ENCODE measurements at places on chromosomes 4 and X.

DNA sequence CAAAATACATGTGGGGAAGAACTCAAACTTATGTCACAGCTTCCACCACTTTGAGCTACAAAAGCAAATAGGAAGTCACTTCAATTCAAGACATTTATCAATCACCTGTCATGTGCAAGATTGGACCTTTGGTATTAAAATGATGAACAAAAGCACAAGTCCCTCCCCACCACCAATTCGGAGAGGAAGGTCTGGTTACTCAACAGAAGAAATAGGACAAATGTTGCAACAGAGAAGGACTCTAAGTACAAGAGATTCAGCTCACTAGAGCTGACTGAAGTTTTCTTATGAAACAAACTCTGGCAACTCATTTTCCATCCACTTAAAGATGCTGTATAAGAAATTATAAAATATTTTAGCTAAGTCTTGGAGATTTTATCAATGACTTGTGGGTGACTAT is 16.0 kb upstream of the MMRN1 start:
- no peak for DNase-seq

DNA sequence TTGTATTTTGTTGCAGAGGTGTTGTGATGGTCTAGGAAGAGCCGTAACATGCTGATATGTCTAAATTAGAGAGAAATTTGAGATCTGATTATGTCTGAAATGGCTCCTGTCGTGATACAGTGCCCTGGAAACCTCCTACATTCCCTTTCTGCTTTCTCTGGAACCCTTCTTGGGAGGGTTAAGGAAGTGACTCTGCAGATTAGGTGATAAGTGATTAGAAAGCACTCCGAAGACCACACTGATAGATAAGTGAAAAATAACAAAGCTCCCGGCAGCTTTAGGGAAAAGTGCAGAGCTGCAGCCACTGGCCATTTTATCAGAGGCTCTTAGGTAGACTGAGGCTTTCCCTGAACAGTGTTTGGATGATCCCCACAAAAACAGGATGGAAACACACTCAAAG is 110.6 kb downstream of the MGST2 start:
- no peak for DNase-seq

DNA sequence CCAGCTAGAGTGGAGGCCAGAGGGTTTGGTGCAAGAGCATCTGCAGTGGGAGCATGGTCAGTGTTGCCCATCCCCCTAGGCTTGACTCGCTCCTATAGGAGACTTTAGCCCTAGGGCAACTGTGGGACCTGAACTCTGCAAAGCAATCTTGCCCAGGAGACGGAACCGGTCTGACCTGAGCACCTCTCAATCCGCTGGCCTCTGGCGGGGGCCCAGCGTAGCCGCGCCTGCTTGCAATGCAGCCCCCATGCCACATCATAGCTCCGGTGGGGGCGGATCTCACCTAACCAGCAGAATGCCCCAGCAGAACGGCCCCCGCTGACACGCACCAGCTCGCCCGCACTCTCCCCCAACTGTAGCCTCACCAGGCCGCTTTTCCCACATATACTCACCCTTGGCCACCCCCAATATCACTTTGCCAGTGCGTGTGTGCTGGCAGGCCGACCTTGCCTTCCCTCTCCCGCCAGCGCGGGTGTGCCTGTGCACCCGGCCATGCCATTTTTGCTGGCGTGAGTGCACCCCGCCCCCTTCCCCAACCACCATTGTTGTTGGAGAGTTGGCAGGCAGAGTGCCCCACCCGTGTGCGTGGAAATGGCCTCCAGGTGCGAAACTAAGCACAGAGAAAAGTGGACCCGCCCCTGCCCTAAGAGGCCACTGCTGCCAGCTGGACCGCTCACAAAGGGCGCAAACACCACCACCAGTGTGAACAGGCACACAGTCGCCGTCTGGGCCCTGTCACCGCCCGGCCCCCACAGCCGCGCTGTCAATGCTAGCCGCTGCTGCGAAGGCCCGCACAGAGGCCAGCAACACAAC is 5.8 kb downstream of the BEX4 start:
- no peak for DNase-seq

DNA sequence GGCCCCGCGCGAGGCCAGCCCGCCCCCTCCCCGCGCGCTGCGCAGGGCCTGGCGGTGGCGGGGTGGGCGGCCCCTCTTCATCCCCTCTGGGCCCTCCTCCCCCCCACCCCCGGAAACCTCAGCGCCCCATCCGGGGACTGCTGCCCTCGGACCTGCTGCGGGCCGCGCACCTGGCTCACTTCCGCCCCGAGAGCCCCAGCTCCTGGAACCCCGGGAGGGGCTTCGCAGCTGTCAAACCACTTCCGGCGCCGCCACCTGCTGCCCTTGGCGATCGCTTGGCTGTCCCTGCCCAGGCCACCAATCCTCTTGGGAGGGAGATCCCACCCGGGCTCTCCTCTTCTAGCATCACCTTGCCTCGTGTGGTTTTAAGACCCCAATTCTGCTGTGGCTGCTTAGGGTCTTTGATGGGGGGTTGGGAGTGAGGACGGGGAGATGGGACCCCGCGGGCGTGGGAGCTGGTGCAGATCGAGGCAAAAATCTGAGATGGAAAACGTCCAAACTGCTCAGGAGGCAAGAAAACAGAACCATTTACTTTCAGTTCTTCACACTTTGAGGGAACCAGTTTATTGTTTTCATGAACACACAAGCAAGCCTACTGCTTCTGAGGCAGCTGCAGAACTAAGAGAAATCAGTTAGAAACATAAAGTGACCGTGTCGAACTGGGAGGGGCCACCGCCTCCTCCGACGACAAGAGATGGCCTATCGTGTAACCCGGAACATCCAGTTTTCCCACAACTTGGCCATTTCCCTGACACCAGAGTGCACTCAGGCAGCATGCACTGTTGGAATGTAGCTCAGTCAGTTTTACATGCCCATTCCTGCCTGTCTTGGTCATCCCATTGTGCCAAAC is 754 bp downstream of the MTMR1 start:
- DNase-seq = peak; percentile 35

DNA sequence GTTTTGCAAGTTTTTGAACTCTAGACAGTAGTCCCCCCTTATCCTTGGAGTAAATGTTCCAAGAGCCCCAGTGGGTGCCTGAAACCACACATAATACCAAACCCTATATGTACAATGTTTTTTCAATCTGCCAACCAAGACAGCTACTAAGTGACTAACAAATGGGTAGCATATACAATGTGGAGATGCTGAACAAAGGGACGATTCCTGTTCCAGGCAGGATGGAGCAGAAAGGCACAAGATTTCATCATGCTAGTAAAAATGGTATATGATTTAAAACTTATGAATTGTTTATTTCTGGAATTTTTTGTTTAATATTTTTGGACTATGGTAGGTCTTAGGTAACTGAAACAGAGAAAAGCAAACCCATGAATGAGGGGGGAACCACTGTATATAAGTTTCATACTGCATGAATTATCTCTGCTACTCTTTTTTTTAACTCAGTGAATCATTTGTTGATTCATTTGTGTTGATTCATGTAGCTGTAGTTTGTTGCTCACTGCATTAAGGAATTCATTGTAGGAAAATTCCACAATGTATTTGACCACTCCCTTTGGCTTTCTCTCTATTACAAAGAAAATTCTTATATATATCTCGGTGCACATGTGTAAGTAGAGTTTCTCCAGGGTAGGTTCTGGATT is 21.9 kb upstream of the ANXA3 start:
- no peak for DNase-seq

- no peak for DNase-seq
These were observed 148.1 kb downstream of the PLS3 start for GRCh38 chrX:115709039-115709438.

DNA sequence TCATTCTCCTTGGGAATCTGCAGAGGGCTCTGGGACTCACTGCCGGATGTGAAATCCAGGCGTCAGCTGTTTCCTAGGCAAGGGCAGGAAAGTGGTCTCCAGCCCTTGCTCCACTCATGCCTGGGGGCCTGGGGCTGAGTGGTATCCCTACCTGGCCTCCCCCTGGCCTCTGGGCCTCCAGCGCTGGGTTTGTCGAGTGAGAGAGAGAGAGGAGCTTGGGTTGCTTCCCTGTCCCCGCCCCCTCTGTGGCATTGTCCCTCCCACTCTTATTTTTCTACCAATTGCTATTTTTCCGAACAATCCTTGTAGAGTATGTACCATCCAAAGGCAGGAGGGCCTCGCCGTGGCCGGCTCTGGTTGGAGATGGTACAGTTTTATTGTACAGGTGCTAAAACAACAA is 53.1 kb downstream of the ELF4 start:
- no peak for DNase-seq

DNA sequence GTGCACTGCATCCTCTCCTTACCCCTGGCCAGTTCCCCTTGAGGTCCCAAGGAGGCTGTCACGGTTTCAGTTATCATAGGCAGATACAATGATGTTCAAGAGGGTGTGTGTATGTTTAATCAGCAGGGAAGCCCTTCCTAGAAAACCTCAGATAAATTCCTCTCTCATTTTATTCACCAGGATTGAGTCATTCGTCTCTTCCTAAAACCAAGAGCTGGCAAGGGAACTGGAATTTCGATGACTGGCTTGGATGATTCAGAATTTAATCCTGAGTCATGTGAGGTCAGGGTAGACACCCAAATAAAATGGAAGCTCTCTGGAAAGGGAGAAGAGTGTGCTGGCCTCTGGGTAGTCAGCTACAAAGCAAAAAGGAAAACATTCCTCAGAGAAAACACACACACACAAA is 106.2 kb upstream of the RAPGEF2 start:
- no peak for DNase-seq

DNA sequence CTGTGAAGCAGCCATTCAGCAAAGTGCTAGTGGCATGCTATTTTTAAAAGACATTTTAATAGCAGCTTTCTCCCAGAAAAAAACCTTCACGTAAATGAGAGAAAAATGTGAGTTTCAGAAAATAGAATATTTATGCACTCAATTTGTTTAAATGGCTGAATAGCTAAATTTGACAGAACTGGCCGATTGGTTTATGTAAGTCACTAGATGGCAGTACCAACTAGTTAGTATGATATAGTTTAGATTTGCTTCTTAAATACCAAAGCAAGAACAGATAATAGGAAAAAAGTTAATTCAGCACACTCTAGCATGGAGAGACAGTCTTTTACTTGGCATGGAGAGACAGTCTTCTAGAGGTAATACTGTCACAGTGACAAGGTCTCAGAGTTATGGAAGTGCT is 250.1 kb downstream of the SNCA start:
- no peak for DNase-seq

GRCh38 chrX:22063284-22063683 is 31.2 kb downstream of the PHEX start:
- DNase-seq = no peak

DNA sequence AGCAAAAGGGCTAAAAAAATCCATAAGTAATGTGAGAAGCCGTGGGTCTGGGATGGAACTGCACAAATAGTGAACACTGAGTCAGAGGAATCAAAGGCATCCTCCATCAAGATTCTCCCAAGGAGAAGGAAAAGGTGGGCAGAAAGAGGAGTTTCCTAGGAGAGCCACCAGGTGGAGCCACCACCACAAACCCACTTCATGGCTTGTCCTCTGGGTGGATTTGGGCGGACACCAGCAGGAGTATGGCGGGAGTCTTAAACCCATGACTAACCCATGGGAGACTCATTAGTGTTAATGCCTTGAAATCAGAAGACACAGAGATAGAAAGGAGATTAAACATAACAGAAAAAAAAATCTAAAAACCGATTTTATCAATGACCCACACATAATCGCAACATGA is 147.7 kb downstream of the SH3KBP1 start:
- DNase-seq = peak; percentile 20

DNA sequence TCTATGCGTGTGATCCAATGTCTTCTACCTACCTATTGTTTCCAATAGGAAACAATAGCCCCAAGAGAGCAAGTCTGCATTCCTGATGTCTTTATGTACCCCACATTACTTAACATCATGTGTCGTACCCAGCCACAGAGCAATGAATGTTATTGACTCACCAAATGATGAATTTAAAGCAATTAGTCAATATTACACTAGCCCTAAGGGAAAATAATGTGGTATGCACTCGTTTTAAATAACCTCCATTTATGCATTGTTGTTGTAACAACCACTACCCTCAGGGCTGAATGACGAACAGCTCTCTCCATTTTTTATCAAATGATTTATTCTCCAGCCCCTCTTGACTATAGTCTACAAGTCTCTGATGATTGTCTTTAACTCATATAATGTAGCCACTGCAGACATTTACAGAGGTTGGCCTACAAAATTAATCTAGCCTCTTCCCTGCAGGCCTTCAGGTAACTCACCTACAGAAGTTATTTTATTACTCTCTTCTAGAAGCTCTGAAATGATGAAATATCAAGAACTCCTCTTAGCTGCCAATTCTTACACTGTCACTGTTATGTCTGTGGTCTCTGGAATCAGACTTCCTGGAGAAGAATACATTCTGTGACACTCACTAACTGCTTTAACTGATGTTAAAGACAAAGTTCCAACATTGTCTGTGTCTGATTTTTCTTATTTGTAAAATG is 601.7 kb upstream of the GRIA3 start:
- DNase-seq = no peak

GRCh38 chr4:27087306-27088045 is 226.8 kb downstream of the STIM2 start:
- no peak for DNase-seq

- no peak for DNase-seq
These were observed 31.0 kb upstream of the FGG start for GRCh38 chr4:154643493-154643892.

DNA sequence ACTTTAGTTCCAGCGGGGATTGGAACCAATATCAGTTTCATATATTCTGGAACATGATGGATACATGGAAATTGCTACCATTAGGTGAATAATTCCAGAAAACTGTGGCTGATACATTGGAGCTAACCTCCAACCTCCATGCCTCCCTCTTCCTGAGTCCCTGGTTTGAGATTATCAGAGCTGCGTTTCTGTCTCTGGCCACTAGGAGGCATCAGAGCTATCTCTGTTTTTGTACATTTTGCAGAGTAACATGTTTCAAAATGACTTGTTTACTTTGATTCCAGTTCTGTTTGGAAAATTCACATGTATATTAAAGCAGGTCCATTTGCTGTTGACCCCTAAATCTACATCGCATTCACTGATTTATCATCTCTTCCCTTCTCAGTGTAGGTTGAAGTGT is 2.4 kb upstream of the RAB40AL start:
- no peak for DNase-seq

- no peak for DNase-seq
These were observed 715.9 kb downstream of the TECRL start for GRCh38 chr4:63693321-63693720.

GRCh38 chr4:168867128-168867527 is 142.9 kb downstream of the CBR4 start:
- DNase-seq = no peak

DNA sequence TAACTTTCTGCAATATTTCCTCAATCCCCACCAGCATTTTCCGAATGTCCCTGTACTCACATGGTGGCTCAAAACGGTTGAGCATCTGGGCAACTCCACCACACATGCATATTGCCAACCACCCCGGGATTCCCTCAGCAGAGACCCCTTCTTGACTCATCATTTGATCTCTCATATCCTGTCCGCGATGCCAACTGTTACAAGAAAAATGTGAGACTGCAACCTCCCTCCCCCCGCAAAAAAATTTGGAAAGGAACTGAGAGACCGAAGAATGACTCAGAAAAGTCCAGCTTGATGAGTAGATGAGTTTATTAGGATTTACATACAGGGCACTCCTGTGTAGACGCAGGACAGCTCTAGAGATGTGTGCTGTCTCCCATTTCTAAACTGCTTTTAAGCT is 561.4 kb downstream of the ZIC3 start:
- DNase-seq = no peak
